ENCODE measurements at places on chromosomes 2 and 18. TPM values are rescaled to one million over a fixed set of nuclear protein-coding genes. Genes with fewer than 3 reads are reported as not detected.

The EPHA4 gene
- total RNA-seq, result 11.5 TPM

The PPIG gene
- 52.3 TPM for total RNA-seq

The TBC1D8 gene
- 0.51 TPM for total RNA-seq

The GLI2 gene
- 2.5 TPM for total RNA-seq

The POTEI gene
- total RNA-seq, result not detected

The DHRS9 gene
- 0.12 TPM for total RNA-seq

The SLC9A2 gene
- total RNA-seq, result not detected

The PROC gene
- total RNA-seq, result not detected

The CAB39 gene
- 256 TPM for total RNA-seq

The BOLL gene
- not detected for total RNA-seq

The FAM237A gene
- not detected for total RNA-seq

The UGT1A4 gene
- total RNA-seq, result not detected

The SOWAHC gene
- total RNA-seq, result 0.29 TPM

The CD28 gene
- total RNA-seq, result 124 TPM

The MGAT4A gene
- 120 TPM for total RNA-seq

The SCG2 gene
- not detected for total RNA-seq

The ERBB4 gene
- total RNA-seq, result not detected

The INHA gene
- not detected for total RNA-seq

The PROKR1 gene
- total RNA-seq, result 0.05 TPM

The MTCL1 gene
- 0.56 TPM for total RNA-seq

The LTBP1 gene
- 0.05 TPM for total RNA-seq

The UPP2 gene
- 0.07 TPM for total RNA-seq

The PAIP2B gene
- 0.74 TPM for total RNA-seq

The RAB10 gene
- 126 TPM for total RNA-seq

The ABCG8 gene
- total RNA-seq, result not detected

The NMUR1 gene
- total RNA-seq, result 1.4 TPM

The MC4R gene
- not detected for total RNA-seq

The IL18R1 gene
- total RNA-seq, result 83.8 TPM

The REG3G gene
- total RNA-seq, result not detected

The MYO5B gene
- 0.27 TPM for total RNA-seq

The GATA6 gene
- total RNA-seq, result not detected

The ACVR2A gene
- 5.7 TPM for total RNA-seq

The LIPG gene
- total RNA-seq, result not detected

The PSME4 gene
- total RNA-seq, result 65.2 TPM

The ARHGAP25 gene
- 156 TPM for total RNA-seq

The LOXL3 gene
- 0.78 TPM for total RNA-seq

The SPATA3 gene
- not detected for total RNA-seq

The CFC1 gene
- total RNA-seq, result not detected

The GPATCH11 gene
- total RNA-seq, result 12.0 TPM

The AQP12A gene
- total RNA-seq, result not detected
